ENCODE measurements at places on chromosomes 4 and X.

DNA sequence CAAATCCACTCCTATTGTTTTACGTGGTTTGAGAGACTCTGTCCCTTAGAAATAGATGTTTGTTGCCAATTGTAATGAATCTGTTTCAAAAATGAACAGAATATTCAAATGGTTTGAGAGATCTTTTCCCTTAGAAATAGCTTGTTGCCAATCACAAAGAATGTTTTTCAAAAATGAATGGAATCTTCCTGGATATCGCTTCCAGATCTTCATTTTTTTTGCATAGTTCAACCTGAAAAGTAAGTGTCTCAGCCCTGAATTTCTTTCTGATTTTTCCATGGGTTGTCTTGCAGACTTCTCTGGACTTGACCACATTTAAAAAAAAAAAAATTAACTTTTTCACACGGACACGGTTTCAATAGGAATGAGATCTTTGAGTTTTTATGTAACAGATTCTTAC lies 22.7 kb downstream of the SHOX start:
- DNase-seq = no peak

DNA sequence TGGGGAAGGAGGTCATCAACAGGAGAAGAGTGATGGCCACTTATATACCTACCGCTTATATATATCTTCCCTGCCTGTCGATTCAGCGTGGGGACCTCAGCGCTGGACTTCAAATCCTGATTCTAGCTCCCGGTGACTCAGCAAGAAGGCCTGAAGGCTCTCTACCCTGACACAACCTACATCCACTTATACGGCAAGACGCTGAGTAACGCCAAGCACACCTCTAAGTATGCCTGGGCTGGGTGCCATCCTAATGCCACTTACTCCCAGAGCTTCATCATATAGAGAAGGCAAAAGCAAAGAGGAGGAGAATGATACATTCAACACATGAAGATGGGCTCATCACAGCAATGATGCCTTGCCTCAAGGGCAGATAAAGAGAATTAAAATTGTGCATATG lies 198.3 kb downstream of the CHIC2 start:
- no peak for DNase-seq

GRCh38 chr4:156101571-156101970 lies 147.9 kb upstream of the CTSO start:
- no peak for DNase-seq

GRCh38 chr4:182143822-182144625 lies 99.2 kb upstream of the TENM3 start:
- DNase-seq = peak; percentile 20

DNA sequence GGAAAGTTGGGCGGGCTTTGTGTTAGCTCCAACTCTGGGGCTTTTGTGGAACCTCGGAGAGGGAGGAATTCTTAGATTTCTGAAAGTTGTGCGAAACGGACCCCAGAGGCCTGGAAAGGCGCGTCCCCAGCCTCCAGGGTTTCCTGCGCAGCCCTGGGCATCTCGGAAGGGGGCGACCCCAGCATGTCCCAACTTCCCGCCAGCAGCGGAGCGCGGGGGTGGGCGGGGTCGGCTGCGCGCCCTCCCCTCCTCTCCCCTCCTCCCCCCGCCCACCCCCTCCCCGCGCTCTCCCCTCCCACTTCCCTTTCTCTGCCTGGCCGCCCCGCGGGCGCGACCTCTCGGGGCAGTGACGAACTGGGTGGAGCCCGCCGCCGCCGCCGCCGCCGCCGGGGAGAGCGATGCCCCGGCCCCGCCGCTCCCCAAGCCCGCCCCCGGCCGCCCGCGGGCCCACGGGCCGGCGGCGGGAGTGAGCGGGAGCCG lies 16.8 kb downstream of the PTTG2 start:
- peak; percentile 85 for DNase-seq

GRCh38 chr4:2363056-2363721 lies 55.3 kb downstream of the ZFYVE28 start:
- DNase-seq = no peak

DNA sequence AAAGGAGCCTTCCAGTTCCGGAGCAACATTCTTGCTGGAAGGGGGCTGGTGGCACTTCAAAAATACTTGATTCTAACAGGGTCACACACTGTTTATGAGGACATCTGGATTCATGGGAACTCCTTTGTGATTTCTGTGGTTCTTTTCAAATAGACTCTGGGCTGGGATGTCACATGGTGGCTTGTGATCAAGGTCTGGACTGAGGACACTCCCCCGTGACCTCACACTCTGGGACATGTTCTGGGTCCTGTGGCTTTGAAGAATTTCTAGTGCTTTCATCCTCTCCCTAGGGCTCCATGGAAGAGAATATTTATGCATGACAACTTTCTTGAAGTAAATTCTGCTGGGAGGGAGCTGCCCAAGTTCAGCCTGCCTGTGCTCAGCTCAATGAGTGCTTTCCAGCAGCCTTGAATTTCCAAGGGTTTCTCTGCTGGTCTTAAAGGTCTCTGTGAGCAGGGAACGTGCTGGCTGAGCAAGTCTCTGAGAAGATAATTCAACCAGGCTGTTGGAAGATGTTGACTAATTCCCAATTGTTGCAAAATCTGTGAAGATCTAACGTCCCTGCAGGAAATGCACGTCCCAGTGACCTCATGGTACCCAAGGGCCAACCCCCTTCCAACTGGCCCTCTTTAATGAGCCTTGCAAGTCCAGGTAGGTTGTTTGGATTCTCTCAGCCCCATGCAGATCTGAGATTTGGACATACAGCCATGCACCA lies 36.3 kb downstream of the GPR143 start:
- no peak for DNase-seq

GRCh38 chr4:76215077-76215476 lies 1.5 kb upstream of the SCARB2 start:
- DNase-seq = no peak

DNA sequence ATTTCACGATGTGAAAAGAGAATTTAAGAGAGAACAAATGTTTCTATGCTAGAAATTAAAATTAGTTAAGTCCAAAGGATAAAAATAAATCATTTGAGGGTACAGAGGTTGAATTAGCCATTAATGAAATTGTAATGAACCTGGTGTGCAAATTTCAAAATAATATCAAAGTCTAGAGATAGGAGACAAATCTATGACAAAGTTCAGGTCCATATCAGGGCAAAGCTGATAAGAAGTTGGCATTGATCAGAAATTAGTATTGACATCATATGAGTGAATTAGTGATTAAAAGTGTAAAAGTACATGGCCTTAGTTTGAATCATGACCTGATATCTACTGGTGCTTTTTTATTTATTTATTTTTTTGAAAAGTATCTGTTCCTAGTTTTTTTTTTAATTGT lies 33.8 kb upstream of the UGT2A3 start:
- DNase-seq = no peak

DNA sequence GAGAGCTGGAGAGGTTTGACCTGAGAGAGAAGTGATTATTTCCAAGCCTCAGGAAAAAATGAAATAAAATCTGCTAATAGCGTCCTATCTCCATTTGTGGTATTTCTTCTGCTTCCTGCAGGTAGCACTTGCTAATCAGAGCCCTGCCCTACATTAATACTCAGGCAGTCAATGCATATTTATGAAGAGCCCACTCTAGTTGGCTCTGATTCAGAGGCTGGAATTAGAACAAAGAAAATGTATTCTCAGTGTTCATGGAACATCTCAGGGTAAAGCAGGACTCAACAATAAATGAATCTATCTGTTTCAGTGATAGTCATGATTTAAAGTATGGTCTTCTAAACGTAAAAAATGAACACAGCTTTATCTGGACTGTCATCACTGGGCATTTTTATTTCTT lies 1.4 kb upstream of the ATP8A1 start:
- DNase-seq = no peak

DNA sequence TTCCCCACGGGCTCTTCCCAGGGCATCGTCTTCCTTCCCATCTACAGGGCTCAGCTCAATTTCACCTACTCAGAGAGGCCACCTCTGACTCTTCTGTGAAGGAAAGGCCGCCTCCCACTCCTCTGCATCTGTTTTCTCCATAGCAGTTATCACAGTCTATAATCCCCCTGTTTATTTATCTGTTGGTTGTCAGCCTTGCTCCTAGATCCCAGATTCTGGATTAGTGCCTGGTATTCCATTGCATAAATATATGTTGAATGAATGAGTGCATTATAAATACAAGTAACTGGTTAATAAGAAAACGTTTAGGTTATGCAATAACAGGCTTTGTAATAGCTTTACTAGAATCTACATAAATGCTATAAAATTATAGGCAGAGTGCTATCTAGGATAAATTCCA lies 52.9 kb downstream of the NSG1 start:
- DNase-seq = no peak

- DNase-seq = peak; percentile 55
Observed at GRCh38 chrX:43969504-43970501, 3.4 kb downstream of the NDP start.

DNA sequence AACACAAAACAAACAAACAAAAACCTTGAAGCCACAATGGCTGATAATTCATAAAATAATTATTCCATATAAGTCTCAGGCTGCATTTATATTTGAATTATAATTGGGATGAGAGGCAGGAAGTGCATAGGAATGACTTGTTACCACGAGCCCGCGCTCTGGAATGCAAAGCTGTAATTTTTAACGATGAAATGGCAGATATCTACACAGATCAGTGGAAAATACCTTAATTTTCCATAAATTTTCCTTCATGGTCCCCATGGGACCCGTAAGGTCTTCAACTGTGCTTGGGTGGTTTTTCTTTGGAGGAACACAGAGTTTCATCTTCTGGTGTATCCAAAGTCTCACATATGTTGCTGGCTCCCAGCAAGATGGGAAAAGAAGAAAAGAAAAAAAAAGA lies 226.8 kb downstream of the SHOX start:
- no peak for DNase-seq

DNA sequence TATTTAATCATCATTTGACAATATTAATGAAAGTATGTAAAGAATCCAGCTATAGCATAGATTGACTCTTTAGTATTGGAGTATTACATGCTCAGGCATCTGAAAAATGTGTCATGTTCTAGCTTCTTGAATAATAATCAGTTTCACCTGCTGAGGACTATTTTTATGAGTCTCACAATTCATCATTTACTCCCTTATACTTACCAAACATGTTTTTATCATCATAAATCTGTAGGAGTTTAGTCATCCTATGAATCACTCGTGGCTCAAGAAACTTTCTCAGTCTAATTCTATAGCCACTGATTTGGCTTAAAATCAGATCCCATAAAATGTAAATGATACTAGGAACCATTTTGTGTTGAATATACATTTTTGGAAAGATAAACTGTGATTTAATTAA lies 1616.1 kb downstream of the C4orf33 start:
- no peak for DNase-seq

DNA sequence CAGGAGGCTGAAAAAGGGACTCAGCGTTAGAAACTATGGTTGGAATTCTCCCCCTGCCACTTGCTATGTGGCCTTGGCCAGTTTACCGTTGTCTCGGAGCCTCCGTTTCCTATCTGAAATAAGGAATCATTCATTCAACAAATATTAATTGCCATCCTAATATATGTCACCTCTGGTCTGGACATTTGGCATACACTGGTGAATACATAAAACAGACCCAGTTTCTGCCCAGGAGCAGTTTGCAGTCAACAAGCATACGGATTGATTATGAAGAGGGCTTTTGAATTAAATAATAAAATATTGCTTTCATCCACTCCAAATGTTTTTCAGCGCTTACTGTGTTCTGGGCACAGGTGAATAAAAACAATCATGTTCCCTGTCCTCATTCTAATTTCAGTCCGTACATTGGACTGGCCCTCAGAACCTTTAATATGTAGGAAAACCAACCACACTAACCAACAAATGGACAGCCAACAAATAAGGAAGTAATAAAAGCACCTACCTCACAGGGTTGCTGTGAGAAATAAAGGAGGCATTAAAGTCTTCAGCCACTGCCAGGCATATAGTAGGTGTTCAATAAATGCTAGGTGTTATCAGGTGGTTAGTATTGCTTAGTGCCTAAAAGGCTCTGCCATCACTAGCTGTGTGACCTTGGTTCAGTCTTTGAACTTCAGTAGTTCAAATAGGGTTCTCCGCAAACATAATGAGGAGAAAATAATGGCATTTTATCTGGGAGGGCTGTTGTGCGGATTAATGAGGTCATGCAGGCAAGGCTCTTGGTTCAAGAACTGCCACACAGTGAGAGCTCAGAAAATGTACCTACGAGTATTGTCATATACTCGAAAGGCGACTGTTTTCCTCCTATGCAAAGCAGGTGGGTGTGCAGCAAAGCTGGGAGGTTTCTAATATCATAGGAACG lies 7.3 kb upstream of the GSX2 start:
- DNase-seq = no peak

GRCh38 chr4:150337734-150338133 lies 244.2 kb upstream of the MAB21L2 start:
- no peak for DNase-seq

- DNase-seq = peak; percentile 41
Observed at GRCh38 chrX:41596596-41596995, 92.2 kb upstream of the GPR34 start.

GRCh38 chr4:80365928-80366327 lies 30.4 kb downstream of the CFAP299 start:
- peak; percentile 55 for DNase-seq

- no peak for DNase-seq
Observed at GRCh38 chr4:148215202-148215601, 227.0 kb downstream of the NR3C2 start.

DNA sequence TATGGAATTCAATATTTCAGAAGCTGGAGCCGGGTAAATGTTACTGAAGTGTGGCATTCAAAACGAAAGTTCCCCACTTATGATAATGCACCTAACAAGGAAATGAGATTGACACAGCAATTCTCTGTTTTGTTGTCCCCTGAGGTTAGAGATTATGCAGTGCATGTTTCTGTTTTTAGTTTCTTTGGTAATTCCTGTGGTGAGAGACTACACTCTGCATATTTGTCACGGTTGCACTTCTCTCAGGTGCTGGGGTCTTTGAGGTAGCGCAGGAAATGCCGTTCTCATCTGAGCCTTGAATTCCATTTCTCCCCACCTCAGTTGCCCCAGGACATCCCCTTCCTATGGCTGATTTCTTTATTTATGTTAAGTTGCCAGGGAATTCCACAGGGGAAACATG lies 15.3 kb upstream of the BEND4 start:
- DNase-seq = no peak

- DNase-seq = peak; percentile 84
Observed at GRCh38 chrX:27307546-27307945, 155.6 kb downstream of the PPP4R3C start.

- DNase-seq = no peak
Observed at GRCh38 chr4:113101669-113102068, 52.2 kb downstream of the ANK2 start.

GRCh38 chrX:82765811-82766210 lies 742.3 kb upstream of the POU3F4 start:
- no peak for DNase-seq

DNA sequence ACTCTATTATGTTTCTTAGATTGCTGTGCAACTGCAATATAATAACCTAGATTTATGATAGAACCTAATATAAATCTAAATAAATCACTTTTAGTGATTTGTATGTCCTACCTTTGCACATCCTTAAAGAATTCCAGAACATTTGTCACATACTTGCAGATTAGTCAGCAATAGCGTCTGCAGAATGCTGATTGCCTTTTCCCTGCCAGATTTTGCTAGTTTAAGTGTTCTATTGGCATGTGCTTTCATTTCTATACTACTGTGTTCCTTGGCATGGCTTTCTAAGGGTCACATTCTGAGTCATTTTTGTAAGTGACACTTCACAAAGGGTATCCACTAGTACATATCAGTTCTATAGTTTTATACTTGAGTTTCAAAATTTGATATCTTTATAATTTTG lies 303.1 kb upstream of the GIMD1 start:
- no peak for DNase-seq

Data from lung microvascular endothelial cell (primary cell).